GM13977 (cell line): ENCODE measurements at places on chromosomes 3 and 15.

GRCh38 chr3:105788593-105788992 lies 80.2 kb downstream of the CBLB start:
- DNase-seq = no peak

DNA sequence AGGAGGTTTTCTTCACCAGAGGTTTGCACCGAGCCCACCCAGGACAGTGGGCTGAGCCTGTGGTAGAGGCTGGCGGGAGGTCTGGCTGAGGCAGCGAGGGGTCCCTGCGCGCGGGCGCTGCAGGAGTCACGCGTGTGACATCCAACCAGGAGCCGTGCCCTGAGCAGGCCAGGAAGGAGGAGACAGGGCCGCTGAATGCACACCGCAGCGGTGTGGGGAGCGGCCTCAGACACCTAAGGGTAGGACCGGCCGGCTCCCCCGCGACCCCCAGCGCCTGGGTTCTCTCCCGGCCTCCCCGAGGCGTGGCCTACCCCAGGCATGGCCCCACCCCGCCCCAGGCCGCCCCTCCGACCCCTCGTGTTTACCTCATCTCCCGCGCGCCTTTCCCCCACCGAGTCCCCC lies 412 bp downstream of the SLC41A3 start:
- DNase-seq = peak; percentile 68

DNA sequence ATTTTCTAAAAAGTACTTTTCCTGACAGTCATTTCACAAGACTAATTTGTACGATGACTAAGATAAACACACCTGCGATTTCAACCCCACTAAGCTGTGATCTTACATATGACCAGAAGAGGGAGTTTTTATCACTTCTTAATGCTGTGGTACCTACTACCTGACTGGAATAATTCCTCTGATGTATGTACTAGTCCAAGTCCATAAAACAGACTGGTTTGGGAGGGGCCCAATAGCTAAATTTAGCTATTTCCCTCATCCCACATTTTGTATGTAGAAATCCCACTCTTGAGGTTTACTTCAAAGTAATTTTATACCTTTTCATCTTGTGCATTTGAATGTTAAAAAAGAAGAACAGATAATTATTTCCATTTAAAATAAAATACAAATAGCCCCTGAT lies 49.7 kb upstream of the SCAANT1 start:
- DNase-seq = peak; percentile 26

DNA sequence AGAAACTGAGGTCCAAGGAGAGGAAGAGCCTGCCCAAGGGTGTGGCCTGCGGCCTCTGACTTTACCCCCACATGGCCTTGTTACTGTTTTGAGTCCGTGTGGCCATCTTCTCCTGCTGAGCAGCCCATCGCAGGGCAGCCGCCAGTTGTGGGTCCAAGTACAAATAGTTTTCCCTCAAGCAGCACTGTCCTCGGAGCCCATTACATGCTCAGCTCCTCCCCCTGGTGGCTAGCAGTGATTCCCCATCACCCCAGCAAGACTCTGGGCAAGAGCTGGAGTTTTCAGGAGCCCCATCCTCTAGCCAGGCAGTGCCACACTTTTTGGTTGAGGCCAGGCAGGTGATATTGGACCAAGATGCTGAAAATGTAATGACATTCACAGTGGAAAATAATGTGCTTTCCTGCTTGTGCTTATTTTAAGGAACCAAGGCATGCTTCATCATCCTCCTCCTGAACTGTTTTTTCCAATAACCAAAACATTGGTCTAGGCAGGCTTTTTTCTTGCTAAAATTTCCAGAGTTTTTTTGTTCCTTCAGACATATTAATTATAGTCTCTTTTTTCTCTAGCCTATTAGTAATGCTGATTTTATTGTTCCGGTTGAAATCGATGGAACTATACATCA lies 23.2 kb upstream of the VILL start:
- peak; percentile 70 for DNase-seq

DNA sequence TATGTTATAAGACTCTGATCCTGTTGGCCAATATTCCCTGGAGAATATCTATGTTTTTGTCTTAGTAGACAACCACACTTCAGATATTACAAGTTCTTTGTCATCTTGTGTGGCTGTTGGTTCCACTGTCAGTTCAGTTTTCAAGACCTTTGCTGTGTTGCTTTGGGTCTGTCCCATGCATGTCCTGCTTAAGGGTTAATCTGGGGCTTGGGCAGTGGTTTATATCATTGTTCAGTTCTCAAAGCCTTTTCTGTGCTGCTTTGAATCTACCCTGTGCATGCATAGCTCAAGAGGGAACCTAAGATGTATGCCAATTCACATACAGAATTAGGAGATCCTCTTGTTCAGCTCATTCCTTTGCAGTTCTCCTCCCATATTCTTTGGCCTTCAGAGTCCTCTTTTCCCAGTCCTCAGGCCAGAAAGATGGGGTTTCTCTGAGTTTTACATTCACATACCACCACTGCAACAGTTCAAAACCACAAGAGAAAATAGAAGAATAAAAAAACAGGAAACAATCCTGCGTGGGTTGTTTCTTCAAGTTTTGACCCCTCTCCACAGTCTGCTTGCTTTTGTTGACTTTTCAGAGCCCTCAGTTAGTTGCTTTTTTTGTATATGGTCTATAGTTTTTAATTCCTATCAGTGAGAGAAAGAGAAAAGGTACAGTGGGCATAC lies 21.6 kb downstream of the BUB1B start:
- DNase-seq = no peak
